Stimulated activated CD8-positive, alpha-beta memory T cell treated with anti-CD3 and anti-CD28 coated beads, Interleukin-4, amount 100 ng/mL, for 4 hours (primary cell): ENCODE measurements at places on chromosomes 5 and 9.

GRCh38 chr5:1334831-1335539 lies 9.9 kb downstream of the CLPTM1L start:
- no peak for DNase-seq

DNA sequence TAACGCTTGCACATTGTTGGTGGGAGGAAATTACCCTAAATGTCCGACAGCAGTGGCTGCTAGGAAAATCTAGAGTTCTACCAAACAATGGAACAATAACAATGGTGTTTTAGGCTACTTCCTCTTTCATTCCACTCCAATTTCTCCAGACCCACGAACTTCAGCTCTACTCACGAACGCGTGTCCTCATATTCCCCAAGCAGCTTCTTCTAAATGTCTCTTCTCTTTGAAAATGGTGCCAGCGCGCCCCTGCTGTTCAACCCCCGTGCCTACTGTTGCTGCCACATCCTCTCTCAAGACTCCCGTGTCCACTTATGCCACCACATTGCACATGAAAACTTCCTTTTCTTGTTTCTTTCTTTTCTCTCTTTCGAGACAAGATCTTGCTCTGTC lies 25.6 kb downstream of the OR2V2 start:
- no peak for DNase-seq

- DNase-seq = no peak
These were observed 361.8 kb upstream of the ACTBL2 start for GRCh38 chr5:57844410-57844809.

DNA sequence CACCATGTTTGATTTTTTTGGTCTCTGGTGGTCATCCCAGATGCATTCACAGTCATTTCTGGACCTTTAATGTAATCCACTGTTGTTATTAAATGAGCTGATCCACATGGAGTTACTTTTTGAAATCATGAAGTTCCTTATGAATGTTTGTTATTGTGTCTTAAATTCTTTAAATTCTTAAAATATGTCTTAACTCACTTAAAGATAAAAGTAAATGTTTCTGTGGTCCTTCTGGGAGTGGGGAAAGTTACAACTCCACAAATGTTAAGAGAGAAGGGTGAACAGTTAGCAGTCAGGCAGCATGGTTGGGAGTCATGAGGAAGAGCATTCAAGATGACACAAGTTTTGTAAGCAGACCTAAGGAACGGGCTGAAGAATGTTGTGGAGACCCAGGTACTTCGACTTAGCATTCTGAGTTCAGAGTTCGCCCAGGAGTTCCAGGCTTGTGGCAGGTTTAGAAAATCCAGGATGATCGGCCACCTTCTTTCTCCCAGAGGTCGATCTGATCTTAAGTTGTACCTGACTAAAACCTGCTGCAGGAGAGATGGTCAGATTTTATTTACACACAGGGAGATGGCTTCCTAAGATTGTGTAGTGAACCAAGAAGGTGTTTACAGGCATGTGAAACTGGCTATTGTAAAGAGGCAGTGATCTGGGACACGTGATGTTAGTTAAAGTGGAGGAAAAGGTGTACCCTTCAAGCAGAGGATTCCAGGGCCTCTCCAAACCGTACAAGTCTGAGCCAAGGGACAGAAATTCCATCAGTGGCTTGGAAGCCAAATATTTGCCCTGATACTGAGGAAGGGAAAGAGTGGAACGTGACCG lies 17.2 kb downstream of the SLC1A1 start:
- no peak for DNase-seq

- DNase-seq = no peak
These were observed 47.3 kb downstream of the LIFR start for GRCh38 chr5:38509185-38509584.

DNA sequence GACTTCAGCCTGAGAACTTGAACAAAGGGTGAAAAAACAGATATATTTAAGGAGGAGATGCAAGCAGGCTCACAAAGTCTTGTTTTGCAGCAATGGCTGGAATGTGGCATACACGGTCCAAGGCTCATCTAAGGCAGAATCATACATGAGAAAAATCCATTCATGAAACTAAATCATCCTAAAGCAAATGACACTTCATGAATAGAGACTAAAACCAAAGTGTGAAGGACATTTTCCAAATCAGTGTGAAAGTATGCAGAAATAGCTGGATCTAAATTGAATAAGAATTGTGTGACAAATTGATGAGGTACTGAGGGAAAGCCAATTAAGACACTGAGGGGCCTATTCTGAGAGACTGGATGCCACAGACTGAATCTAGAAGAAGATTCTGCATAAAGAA lies 27.3 kb downstream of the ZNF366 start:
- no peak for DNase-seq

DNA sequence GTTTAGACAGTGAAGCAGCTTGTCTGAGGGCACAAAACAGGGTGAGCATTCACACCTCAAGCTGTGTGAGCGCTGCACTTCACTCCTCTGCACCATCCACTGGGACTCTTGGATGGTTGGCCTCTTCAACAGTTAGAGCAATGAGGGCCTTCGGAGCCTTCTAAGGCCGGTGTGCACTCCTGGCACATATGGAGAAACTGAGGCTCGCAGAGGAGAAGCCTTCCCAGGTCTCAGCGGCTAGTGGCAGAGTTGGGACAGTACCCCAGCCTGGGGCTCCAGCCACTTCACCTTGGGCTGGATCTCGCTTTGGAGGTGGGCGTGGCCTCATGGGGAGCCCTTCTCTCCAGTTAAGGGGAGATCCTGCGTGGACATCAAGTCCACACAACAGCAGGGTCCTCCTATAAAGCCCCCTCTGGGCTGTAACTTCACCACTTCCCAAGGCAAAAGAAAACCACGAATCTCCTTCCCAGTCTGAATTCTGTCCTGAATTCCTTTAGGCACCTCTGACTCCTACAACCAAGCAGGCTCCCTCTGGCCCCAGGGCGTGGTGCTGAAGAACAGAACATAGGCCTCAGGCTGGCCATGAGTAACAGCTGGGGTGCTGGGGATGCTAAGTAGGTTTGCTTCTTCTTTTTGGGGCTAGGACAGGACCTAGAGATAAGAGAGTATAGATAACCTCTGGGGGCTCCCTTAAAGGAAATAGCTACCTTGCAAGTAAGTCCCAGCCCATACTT lies 30.5 kb upstream of the CSF1R start:
- no peak for DNase-seq

DNA sequence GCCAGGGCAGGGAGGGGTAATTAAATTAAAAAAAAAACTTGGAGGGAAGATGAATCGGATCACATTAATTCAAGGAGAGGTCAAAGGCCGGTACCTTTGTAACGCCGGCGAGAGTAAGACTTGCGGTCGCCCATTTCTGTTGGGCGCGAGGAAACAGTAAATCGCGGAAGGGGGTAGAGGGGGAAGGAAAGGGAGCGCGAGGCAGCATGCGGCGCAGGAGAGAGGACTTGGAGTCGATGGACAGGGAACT lies 324 bp upstream of the RGMB start:
- no peak for DNase-seq

DNA sequence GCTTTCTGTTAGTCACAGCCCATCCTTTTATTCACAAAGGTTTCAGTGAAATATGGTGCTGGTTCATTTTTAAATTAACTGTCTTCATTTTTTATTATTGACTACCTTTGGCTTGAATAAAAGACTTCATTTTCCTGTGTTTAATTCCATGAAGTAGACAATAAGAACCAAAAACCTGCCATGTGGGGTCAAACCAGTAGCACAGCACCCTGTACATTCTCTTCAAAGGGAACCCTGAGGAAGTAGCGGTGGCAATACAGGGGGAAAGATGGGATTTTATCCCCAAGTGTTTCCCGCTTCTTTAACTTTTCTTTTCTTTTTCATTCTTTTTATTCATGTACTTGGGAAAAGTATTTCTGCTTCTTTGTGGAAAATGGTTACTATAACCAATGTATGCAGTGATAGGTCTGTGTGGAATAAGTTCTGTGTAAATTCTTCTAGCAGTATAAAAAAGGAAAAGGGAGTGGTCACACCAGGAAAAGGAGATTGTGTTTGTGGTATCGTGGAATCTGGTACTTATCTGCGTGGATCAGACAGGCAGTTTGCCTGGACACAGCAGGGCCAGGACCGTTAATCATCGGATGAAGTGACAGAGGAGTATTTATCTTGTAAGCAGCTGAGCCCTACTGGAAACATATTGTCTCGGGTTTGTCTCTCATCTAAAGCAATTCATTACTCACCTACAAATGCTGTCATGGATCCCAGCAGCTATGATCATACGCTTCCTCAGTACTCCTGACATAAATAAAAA lies 94.2 kb downstream of the PPIC start:
- no peak for DNase-seq

DNA sequence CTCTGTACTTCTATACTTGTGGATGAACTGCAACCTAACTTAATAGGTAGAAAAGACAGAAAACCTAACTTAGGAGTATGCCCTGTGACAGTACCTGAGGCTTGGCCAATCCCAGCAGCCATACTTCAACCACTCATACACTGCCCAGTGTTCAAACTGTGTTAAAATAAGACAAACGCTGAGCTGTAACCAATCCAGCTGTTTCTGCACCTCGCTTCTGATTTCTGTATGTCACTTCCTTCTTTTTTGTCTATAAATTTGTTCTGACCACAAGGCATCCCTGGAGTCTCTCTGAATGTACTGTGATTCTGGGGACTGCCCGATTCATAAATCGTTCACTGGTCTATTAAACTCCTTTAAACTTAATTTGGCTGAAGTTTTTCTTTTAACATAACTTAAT lies 41.4 kb downstream of the AUH start:
- DNase-seq = no peak

DNA sequence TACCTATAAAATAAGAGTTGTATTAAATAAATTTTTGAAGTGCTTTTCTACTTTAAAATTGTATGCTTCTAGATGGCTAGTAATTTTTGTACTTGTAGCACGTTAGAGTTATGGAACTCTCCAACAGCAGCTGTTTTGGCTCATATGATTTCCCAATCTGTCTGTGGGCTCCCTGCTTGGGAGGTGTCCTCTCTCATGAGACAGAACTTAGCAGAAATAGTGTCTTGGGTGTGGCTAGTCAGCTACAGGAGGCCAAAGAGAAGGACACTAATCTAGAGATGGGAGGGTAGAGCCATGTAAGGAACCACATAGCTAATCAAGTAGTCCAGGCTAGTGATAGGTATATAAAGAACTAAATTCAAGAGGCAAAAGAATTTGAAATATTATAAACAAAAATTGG lies 78.4 kb upstream of the DAB2 start:
- DNase-seq = no peak

- DNase-seq = no peak
These were observed 40.1 kb downstream of the PFDN1 start for GRCh38 chr5:140262839-140263238.

GRCh38 chr5:73441378-73441777 lies 7.2 kb downstream of the FOXD1 start:
- no peak for DNase-seq
